ENCODE measurements at places on chromosomes 13 and 19. TPM values are rescaled to one million over a fixed set of nuclear protein-coding genes. Genes with fewer than 3 reads are reported as not detected.
A peak's percentile ranks its signal among the peaks of the same experiment; 100 is the strongest.

DNA sequence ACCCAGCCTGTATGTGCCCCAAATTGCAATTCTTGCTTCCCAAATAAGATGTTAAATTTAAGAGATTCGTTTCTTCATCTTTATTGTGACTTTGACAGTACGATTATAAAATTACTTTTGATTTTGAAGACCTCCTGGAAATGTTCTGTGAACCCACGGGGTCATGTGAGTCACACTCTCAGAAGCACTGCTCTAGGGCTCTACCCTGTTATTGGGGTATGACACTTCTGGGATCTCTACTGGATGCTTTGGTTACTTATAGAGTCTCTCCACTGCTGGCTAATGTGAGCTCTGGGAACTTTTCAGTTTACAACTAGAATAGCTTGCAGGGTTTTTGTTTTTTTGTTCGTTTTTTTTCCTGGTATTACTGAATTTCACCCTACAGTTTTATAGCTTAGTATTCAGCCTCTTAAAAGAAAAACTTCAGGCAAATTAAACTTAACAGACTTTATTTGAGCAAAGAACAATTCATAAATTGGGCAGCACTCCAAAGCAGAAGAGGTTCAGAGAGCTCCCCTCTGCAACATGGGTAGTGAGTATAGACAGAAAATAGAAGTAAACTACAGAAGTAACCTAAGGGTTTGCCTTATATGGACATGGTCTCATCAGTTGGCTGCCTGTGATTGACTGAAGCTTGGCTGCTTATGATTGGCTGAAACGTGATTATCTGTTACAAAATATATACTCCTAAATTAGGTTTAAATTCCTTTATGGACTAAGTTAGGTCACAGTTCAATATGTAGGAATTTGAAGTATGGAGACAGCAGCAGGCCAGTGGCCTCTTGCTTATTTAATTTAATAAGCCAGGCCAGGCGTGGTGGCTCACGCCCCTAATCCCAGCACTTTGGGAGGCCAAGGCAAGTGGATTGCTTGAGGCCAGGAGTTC is 28.5 kb upstream of the PSPC1 start:
- no peak for DNase-seq

DNA sequence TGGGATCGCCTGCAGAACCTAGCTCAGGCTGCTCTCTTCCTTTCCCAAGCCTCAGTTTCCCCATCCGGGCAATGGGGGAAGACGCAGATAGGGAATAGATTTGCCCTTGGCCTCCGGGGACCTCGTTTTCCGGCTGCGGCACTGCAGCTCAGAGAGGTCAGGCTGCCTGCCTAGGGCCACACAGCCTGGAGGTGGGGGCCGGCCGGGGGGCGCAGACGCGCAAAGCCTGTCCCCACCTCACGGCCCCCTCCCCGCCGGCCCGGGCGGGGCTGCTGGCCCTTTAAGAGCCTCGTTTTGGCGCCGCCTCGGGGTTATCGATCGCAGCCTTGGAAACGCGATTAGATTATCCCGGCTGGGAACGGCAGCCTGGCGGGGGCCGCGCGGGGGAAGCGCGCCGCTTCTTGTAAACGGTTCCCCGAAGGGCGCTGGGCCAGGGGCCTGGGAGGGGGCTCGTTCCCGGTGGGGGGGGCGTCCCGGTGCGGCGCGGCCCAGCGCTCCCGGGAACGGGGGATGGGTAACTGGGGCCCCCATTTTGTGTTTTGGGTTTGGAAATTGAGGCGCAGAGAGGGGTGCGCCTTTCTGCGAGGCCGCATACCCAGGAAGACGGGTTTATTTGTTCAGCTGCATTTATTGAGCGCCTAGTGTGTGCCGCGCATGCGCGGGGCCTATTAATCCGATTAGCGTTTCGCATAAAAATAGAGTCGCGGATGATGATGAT is 23.4 kb upstream of the TCF3 start:
- no peak for DNase-seq

DNA sequence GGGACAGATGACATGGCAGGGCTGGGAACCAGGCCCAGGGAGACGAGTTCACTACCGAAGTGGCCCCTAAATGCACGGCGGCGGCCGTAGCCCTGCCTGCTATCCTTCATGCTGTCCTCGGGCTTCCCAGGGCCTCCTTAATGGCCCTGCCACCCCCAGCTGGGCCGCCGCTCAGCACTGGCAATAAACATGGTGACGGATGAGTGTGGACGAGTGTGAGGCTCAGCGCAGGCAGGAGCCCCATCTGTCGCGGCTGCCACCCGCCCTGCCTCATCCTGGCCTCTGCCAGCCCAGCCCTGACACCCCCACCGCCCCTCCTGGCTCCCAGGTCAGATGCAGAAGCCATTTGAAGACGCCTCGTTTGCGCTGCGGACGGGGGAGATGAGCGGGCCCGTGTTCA is 13.6 kb downstream of the PIN1 start:
- no peak for DNase-seq

GRCh38 chr19:13885826-13886365 is 9.0 kb downstream of the NANOS3 start:
- DNase-seq: no peak

- no peak for DNase-seq
These were observed 11.0 kb downstream of the GZMM start for GRCh38 chr19:554817-555216.

- DNase-seq: no peak
These were observed 214.7 kb downstream of the VWA8 start for GRCh38 chr13:41746259-41746658.

DNA sequence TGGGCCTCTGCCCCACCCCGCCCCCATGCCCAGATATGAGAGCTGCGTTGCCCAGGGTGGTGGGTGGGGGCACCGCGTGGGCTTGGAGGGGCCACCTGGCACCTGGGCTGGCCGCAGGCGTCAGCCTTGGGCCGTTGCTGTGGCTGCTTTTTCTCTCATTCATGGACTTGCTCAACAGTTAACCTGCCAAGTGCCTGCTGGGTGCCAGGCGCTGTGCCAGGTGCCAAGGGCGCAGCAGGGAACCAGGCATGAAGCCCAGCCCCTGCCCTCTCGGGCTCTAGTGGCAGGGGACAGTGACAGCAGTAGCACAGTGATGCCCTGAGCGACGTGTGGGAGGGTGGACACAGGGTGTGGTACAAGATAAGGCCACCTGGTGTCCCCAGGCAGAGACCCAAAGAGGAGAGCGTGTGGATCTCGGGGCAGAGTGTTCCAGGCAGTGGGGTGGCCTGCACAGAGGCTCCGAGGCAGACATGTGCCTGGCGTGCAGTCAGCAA is 28.1 kb downstream of the DHX34 start:
- no peak for DNase-seq

DNA sequence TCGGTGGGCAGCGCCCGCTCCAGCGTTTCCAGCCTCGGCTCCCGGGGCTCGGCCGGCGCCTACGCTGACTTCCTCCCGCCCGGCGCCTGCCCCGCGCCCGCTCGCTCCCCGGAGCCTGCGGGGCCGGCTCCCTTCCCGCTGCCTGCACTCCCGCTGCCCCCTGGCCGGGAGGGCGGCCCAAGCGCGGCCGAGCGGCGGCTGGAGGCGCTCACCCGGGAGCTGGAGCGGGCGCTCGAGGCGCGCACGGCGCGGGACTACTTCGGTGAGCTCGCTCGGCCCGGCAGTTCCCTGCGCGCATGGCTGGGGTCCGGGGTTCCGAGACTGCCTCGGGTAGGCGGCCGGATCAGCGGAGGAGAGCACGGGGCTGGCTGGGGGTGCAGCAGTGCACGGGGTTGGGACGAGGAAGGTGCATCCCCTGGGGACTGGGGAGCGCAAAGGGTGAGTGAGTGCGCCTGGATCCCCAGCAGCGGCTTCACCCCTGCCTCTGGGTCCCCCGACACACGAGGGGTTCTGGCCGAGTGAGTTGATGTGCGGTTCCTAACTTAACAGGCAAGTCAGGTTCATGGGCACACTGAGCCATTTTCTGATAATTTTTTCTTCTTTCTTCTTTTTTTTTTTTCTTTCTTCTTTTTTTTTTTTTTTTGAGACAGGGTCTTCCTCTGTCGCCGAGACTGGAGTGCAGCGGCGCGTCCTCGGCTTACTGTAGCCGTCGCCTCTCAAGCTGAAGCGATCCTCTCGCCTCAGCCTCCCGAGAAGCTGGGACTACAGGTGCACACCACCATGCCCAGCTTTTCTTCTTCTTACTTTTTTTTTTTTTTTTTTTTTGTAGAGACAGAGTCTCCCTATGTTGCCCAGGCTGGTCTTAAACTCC is 1.1 kb downstream of the WTIP start:
- no peak for DNase-seq

DNA sequence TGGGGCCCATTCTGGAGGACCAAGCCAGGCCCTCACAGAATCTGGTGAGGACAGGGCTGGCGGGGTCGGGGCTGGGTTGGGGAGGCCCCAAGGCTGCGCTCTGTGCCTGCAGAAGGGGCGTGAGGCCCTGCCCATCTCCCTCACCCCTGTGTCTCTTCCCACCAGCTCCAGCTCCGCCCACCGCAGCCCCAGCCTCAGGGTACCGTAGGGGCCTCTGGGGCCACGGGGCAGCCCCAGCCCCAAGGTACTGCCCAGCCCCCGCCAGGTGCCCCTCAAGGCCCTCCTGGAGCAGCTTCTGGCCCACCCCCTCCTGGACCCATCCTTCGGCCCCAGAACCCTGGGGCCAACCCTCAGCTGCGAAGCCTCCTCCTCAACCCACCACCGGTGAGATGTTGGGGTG is 15.4 kb upstream of the PTOV1 start:
- DNase-seq: no peak

DNA sequence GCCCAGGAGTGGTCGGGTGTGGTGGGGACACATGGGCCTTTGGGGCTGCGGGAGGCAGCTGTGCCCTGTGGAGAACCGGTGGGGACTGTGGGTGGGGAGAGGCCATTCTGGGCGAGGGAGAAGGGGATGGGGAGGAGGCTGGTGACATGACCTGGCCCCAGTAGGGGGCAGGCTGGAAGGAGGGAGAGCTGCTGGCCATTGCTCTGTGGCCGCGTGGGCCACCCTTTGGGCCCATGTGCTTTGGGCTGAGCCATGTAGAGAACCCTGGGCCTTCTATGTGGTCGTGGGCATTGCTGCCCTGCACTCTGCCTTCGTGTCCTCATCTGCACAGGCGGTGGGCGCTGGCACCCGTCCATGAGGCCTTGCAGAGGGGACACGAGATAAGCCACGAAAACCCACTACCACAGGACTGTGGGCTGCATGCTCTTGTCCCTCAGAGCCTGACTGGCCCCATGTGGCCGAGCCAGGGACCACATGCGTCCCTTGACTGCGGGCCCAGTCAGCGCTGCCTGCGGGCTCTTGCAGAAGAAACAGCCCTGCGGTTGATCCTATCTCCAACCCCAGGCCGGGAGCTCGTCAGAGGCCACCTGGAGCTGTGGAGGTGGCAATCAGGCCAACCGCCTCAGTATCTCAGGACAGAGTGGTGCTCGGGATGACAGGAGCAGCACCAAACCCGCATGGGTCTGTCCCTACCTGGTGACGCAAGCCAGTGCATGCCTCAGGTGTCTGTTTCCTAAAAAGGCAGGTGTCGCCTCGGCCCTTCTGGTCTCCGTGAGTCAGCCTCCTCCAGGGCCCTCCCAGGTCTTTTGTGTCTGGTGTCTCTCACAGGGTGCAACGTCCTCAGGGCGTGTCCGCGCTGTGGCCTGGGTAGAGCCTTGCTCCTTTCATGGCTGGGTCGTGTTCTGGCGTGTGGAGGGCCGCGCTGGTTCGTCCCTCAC is 14.3 kb downstream of the FZR1 start:
- no peak for DNase-seq

DNA sequence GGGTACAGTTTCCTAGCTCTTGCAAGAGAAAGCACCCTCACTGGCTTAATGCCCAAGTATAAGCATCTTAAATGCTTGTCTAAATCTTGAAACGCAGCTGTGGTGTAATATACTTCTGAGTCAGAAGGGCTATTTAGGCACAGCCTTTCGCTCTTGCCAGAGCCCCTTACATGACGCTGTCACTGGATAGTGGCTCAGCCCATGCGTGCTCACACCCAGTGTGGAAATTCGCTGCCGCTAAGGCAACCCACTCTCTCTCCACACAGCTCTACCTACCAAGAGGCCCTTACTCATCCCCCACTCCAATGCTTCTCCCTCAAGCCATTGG is 24.0 kb downstream of the UQCRFS1 start:
- DNase-seq: no peak

GRCh38 chr19:30666301-30666803 is 294.2 kb downstream of the ZNF536 start:
- peak; percentile 38 for DNase-seq

C19orf81 gene
- not detected for total RNA-seq

HNRNPL gene
- 281 TPM for total RNA-seq

ZSCAN4 gene
- total RNA-seq: not detected

ZNF628 gene
- 8.0 TPM for total RNA-seq

Measured in left colon (tissue), 2 donors.